ENCODE measurements at places on chromosomes 13 and 19. TPM values are rescaled to one million over a fixed set of nuclear protein-coding genes. Genes with fewer than 3 reads are reported as not detected.

DNA sequence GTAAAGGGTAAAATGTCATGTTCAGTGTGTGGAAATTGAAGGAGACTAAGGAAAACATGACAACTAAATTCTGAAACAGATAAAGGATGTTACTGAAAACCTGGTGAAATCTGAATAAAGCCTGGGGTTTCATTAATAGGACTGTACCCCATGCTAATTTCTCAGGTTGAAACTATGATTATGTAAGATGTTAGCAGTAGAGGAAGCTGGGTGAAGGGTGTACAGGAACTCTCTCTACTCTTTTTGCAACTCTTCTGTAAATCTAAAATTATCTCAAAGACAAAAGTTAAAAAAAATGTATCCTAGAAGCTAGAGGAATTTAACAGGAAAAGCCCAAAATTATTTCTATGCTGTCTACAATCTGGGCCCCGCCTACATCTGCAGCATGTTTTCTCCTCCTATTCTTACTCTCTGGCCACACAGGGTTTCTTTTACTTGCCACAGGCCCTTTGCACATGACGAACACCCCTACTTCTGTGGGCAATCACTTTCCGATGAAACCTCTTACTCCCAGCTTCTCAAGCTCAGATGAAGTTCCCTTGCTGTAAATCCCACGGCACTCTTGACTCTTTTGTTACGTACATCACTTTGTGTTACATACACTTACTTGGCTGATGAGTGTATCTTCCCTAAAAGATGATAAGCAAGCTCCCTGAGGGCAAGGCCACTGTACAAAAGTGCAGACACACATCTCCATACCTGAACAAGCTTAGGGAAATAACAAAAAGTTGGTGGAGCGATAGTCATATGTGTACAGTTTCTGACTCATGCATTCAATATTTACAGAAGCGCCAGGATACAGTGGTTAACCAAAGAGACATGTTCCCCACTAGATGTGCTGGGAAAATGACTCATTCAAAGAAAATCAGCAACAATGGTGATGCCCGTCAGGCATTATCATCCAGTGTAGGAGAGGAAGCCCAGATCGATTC is 32.6 kb downstream of the RUBCNL start:
- H3K4me3 ChIP-seq = no peak overlapping the region
- no peaks in the 10 kb centered on the region for H3K27me3 ChIP-seq
- no peak overlapping the region for H3K27ac ChIP-seq
- no peak for DNase-seq

DNA sequence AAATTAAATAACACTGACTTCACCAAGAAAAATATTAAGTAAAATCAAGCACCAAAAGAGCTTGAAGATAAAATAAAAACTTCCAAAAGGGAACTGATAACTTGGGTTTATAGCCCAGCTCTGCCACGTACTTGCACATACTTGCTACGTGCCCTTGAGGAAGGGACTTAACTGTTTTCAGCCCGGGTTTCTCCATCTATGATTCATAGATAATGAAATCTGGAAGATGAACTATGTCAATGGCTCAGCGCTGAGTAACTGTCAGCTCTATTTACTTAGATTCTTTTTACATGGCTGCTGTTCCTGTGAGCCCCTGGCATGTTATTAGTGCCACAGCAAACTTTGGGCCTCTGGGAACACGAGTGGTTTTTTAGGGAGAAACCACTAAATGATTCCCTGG is 9.6 kb upstream of the ZC3H13 start:
- H3K27me3 ChIP-seq = no peaks in the 10 kb centered on the region
- H3K27ac ChIP-seq = no peak overlapping the region
- H3K4me1 ChIP-seq = no peaks in the 10 kb centered on the region
- no peak overlapping the region for H3K4me3 ChIP-seq

DNA sequence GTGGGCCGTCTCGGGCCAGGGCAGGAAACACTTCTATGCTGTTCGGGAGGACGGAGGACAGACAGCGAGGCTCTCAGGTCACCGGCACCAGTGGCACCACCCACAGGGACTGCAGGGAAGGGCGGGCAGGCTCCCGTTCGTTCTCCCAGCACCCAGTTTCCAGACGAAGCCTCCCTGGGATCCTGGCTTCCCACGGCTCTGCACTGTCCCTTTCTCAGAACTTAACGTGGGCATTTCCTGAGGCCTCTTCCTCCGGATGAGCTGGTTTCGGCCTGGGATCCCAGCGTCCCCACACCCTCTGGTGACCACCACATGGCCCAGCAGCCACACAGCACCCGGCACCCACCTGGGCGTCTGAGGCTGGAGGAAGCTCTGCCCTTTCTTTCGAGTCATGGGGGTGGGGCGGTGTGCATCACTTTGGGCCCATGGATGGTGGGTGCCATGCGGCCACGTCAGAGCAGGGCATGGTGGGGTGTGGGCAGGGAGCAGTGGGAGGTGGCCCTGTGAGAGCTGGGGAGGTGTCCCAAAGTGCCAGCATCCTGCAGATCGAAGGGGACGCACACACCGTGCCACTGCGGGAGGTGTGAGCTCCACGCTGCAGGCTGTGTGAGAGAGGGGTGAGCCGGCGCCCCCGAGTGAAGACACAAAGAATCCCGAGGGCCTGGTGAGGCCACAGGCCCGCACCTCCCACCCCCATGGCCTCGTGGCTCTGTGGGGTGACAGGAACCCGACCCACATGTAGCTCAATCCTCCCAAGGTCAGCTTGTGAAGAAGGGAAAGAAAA is 38.7 kb upstream of the GRTP1 start:
- peaks cover 19% of the 10 kb centered on the region for H3K27me3 ChIP-seq
- H3K36me3 ChIP-seq = no peaks in the 10 kb centered on the region
- DNase-seq = no peak
- H3K4me3 ChIP-seq = no peak overlapping the region

Gene C19orf38
- 0.79 TPM for total RNA-seq

Gene WTIP
- total RNA-seq = 2.2 TPM

Gene DNAJC15
- 11.1 TPM for total RNA-seq

Measured in transverse colon (tissue), 4 donors.